ENCODE measurements at places on chromosomes 3 and 15.

- DNase-seq: peak; percentile 79
Observed at GRCh38 chr15:48861813-48862431, 16.0 kb upstream of the EID1 start.

DNA sequence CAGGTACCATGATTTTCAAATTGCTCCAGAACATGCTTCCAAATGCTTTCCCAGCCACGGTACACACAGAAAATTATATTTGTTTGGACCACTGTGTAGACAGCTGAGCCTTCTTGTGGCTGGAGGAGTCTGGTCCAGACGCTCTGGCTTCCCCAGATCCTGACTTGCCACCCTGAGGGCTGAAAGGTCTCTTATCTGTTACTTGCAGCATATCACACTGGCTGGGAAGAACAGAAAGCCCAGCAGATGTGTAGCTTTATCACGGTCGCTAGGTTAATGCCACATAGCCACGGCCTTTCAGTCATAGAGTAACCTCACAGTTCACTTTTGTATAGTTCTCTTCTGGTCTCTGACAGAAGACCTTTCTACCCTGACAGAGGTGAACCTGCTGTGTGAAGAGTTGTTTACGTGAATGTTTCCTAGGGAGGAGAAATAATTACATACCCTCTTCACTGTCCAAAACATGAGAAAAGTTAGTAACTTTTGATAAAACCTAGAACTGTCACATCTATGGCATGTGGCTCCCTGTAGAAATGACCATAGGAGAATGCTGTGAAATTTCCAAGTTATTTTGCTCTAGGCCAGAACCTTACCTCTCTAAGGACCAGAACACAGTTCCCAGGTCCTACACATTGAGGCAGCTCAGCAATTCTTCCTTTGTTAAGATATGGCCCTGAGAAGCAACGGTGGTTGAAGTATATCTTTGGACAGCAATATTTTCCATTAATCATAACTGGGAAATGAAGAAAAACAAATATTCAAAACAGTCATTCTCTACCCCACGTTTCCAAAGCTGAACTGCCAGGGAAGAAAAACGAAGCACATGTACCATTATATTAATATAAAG is 15.8 kb upstream of the STIMATE start:
- DNase-seq: no peak

GRCh38 chr3:165070682-165071081 is 7.6 kb downstream of the SI start:
- no peak for DNase-seq

DNA sequence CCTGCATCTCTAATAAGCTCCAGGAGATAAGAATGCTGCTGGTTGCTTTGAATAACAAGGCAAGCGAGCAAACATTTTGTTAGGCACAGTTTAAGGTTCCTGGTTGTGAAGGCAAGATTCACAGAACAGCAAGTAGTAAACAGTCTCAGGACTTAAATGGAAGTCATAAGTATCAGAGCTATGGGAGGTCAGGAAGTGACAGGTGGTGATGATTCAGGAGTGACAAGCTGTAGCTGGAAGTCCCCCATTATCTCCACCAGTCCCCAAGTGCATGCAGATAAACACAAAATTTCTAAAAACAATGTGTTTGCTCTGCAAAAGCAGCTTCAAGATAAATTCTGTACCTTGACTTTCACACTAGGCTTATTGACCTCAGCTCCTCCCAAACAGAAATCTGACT is 3.3 kb downstream of the FETUB start:
- no peak for DNase-seq
